ENCODE measurements at places on chromosomes 12 and 14. TPM values are rescaled to one million over a fixed set of nuclear protein-coding genes. Genes with fewer than 3 reads are reported as not detected.
A peak's percentile ranks its signal among the peaks of the same experiment; 100 is the strongest.

- DNase-seq, result no peak
These were observed 37.6 kb downstream of the INSM2 start for GRCh38 chr14:35571598-35571997.

DNA sequence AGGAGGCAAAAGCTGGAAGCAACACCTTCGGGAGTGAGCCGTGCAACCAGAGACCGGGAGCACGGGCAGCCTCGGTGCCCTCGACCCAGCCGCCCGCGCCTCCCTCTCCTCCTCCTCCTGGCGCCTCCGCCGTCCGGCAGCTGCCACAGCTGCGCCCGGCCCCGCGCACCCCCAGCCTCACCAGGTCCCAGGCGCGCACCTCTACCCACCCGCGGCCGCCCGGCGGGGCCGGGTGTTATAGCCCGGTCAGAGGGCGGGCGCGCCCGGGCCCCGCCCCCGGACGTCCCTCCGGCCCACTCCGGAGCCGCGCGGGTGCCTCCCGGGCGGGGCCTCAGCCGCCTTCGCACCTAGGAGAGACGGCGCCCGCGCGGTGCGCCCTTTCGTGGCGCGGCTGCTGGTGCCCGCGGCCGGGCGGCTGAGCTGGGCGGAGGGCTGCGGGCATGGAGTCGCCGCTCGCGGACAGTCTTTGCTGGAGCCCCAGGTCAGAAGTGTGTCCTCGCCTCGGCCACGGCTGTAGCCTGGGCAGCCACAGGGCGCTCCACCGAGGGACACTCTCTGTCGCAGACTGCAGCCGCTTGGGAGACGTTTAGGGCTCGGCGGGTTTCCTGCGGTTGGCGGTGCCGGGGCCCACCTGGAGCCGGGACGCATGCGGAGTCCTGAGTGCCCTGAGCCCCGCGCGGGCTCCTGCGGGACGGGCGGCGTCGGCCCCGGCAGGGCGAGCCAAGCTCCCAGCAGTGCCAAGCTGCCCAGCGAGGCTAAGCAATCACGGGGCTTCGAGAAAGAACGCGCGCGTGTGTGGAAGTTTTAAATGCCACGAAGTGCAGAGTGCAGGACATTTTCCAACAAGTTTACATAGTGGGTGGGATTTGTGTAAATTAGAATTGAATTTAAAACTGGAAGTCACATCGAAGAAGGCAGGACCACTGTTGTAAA is at the start of gene CPM:
CPM (minus strand) TSS at position 211 of the 933 bp plus-strand sequence. CDS start 334 bp downstream, outside the sequence.
- DNase-seq, result peak; percentile 55

The CLEC4C gene
- not detected for total RNA-seq

GRCh38 chr12:89238593-89238992 is 113.7 kb downstream of the DUSP6 start:
- peak; percentile 41 for DNase-seq

The LRRC23 gene
- total RNA-seq, result 13.5 TPM

DNA sequence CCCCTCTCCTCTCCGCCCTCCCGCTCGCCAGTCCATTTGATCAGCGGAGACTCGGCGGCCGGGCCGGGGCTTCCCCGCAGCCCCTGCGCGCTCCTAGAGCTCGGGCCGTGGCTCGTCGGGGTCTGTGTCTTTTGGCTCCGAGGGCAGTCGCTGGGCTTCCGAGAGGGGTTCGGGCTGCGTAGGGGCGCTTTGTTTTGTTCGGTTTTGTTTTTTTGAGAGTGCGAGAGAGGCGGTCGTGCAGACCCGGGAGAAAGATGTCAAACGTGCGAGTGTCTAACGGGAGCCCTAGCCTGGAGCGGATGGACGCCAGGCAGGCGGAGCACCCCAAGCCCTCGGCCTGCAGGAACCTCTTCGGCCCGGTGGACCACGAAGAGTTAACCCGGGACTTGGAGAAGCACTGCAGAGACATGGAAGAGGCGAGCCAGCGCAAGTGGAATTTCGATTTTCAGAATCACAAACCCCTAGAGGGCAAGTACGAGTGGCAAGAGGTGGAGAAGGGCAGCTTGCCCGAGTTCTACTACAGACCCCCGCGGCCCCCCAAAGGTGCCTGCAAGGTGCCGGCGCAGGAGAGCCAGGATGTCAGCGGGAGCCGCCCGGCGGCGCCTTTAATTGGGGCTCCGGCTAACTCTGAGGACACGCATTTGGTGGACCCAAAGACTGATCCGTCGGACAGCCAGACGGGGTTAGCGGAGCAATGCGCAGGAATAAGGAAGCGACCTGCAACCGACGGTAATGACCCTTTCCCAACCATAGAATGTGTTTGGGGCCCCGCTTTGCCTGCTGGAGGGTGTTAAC is 615 bp downstream of the CDKN1B start:
- DNase-seq, result no peak

The CSRP2 gene
- 41.7 TPM for total RNA-seq

GRCh38 chr14:53894456-53894855 is 62.2 kb downstream of the BMP4 start:
- DNase-seq, result no peak

GRCh38 chr14:49581209-49582112 is 4.7 kb downstream of the RPS29 start:
- DNase-seq, result no peak

- DNase-seq, result no peak
These were observed 5.4 kb downstream of the FOS start for GRCh38 chr14:75283833-75284563.

DNA sequence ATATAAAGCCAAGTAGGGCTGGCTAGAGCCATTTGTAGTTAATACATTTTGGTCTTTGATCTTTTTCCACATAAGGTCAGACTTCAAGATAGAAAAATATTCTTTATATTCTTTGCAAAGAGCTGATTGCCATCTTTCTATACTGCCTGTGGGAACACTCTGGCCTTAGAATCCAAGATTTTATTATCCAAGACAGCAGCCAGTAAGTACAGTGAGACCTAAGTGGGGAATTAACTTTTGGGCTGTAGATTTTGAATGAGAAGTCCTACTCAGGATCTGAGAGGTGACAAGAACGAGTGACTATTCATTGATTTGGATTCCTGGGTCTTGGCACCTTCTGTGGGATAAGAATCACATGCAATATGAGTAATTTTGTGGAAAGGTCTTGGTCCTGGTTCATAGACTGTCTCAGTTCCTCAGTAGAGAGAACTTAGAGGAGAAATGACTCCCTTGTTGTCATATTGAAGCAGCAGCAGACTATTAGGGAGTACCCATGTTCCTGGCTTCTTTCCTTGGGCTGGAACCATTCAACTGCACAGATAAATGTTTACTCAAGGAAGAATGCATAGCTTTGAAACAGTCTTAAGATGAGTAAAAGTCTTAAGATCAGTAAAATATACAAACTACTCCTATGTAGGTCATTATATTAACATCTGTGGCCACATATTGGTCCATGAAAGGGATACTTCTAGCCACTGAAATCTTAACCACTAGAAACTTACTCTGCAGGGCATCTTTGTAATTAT is 353.8 kb downstream of the RAD51B start:
- DNase-seq, result no peak

GRCh38 chr14:62914025-62914424 is 131.2 kb downstream of the KCNH5 start:
- DNase-seq, result no peak
